ENCODE measurements at places on chromosomes 11 and 22.

DNA sequence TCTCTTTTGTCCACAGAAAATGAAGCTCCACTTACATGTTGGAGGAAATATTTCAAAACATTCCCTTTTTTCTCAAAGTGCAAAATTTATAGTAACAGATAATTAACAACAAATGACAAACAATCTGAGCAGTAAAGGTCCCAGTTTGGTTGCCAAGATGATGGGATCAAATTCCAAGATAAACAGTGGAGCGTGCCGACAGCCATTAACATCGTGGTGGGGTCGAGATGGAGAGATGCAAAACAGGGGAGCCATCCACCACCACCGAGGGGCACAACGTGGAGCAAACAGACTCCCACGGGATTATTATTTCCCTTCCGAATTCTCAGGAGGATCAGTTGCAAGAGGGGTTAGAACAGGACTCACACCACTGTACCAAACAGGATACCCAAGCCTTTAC lies 17.2 kb downstream of the MPPED2 start:
- DNase-seq, result no peak

GRCh38 chr11:55503449-55503848 lies 50.8 kb upstream of the OR4C15 start:
- DNase-seq, result no peak

GRCh38 chr11:47143322-47143721 lies 33.4 kb downstream of the ARFGAP2 start:
- peak; percentile 83 for DNase-seq

DNA sequence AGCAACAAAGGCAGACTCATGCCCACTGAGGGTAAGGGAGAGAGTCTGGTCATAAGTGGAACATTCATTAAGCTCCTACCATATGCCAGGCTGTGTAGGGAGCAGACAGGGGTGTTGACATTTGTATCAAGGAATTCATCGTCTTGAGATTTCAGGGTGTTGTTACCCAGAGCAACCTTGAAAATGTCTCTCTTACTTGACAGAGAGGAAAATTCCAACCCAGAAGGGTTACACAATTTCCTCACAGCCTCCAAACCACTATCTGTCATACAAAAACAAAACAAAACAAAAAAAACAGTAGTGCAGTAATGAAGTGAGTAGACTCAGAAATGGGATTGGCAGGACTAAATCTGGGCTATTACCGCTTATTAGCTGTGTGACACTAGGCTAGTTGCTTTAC lies 113.2 kb downstream of the MIAT start:
- peak; percentile 61 for DNase-seq

- peak; percentile 65 for DNase-seq
Measured at GRCh38 chr11:108117746-108118371, 3.5 kb upstream of the ACAT1 start.

Measured in M059J (cell line).